Stimulated activated CD4-positive, alpha-beta T cell treated with anti-CD3 and anti-CD28 coated beads, Interleukin-2, amount 100 ng/mL, for 48 hours (primary cell): ENCODE measurements at places on chromosomes 7 and 10.

DNA sequence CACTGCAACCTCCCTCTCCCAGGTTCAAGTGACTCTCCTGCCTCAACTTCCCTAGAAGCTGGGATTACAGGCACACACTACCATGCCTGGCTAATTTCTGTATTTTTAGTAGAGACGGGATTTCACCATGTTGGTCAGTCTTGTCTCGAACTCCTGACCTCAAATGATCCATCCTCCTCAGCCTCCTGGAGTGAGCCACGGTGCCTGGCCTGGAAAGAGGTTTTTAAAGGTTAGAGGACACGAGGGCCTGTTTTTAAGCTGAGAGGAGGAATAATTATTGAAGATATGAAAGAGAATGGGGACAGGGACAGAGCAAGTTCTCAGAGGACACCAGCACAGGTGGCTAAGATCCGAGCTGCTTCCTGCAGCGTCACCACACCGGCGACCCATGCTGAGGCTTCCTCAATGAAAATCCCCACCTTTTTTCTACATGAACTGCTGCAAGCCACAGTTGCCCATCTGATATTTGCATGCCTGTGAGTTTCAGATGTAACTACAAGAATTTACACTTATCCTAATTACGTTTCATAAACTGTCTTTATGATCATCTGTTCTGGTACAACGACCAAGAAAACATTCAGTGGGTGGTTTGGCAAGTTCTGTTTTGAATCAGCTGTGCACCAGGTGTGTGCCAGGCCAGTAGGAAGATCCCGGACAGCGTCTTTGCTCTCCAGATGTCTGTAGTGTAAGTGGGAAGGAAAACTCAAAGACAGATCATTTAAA is 76.0 kb downstream of the HIP1 start:
- no peak for DNase-seq

DNA sequence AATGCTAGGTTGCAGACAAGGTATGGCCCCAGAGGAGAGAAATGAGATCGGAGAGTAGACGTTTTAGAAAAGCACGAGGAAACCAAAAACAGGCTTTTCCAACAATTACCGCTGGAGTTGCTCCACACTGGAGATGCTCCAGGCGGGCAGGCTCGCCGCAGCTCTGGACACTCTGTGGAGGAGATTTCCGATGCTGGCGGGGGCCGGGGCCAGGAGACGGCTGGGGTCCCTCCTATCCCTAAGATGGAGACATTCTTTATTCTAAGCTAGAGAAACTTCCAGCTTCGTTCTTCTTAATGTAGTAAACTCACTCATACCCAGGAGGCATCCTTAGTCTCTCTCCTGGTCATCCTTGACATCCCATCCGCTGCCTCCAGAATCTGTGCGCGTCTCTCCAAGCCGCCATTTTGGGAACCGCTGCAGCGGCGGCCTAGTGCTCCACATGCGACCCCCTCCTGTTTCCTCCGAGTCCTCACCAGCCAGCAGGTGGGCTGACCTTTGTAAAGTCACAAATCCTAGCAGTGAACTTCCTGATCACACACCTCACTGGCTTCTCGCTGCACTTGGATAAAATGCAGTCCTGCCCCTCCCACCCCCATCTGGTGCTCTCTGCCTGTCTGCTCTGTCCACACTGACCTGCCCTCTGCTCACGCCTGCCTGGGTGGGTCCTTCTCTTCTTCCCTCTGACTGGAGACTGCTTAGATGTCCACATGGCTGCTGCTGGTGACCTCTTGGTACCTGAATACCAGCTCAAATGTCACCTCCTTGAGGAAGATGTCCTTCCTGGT is 11.9 kb downstream of the PYROXD2 start:
- no peak for DNase-seq

DNA sequence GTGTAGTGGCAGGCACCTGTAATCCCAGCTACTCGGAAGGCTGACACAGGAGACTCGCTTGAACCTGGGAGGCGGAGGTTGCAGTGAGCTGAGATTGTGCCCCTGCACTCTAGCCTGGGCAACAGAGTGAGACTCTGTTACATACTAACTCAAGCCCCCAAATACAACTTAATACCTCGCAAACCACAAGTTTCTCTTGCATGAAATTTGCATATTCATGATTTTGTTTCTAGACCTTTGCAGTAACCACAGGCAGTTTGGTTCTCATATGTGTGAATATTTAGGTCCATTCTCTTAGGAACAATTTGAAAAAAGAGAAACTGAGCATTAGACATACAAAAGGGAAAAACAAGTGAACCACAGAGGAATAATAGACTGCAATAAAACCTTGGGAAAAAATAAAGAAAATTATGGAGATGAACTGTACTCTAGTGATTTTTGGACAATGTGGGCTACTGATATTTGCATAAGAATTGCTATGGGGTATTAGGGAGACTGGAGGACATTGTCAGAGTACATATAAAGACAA is 77.0 kb downstream of the ZNF277 start:
- DNase-seq, result no peak

DNA sequence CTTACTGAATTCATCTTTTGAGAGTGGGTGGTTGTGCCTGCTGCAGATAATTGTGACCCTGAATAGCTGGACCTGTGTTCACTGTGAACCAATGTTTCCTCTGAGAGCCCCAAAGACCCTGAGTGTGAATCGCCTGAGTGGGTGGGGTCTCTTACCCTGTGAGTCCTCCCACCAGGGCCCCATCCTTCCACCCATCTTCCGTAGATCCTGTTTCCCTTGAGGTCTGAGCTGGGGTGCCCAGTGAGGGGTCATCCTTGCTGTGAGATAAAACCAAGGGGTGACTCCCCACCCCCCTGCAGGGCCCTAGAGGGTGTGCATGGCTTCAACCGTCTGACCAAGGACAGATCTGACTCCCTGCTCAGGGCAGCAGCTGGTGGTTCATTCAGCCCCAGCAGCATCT is 78.0 kb upstream of the ZNF479 start:
- no peak for DNase-seq

GRCh38 chr7:131094685-131095084 is 233.0 kb upstream of the MKLN1 start:
- DNase-seq, result no peak

GRCh38 chr7:71325151-71325550 is 193.2 kb downstream of the GALNT17 start:
- no peak for DNase-seq

GRCh38 chr7:29754874-29755490 is 51.3 kb upstream of the WIPF3 start:
- DNase-seq, result no peak

- no peak for DNase-seq
These were observed 27.2 kb downstream of the EZH2 start for GRCh38 chr7:148856891-148857290.

DNA sequence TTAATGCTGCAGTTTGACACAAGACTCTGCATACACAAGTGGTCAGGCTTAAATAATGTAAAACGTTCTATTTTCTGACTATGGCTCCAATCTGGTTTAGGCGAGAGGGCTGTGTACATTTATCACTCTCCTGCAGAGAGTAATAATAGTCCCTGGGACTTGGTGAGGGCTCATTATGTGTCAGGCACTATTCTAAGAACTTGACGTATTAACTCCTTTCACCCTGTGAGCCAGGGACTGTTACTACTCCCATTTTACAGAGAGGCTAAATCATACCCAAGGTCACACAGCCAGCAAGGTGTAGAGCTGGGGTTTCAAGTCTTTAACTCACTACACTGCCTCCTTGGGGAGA is 187.2 kb upstream of the LYZL2 start:
- DNase-seq, result no peak

DNA sequence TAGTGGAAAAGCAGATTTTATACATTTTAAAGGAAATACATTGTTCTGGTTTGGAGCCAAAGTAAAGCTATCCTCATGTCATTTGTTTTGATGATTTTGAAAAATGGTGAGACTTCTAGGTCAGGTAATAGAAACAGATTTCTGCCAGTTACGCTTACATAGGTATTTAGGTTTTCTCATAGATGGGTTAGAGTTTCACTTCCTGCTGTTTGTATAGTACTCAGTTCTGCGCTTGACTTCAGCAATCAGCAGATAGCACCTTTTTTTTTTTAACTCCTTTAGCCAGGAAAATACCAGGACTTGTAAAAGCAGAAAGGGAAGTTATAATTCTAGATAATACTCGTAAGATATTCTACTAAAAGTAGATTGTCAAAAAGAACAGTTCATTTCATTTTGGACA is 209.8 kb upstream of the POM121L12 start:
- no peak for DNase-seq

- no peak for DNase-seq
These were observed 129.9 kb downstream of the DOCK4 start for GRCh38 chr7:112076324-112076723.

GRCh38 chr7:121452389-121452788 is 56.3 kb upstream of the FAM3C start:
- no peak for DNase-seq

- DNase-seq, result no peak
These were observed 28.1 kb upstream of the SH2D4B start for GRCh38 chr10:80509403-80510161.

- no peak for DNase-seq
These were observed 232.5 kb downstream of the SKIDA1 start for GRCh38 chr10:21292763-21293517.

GRCh38 chr10:80518143-80518806 is 19.4 kb upstream of the SH2D4B start:
- DNase-seq, result no peak

- peak; percentile 51 for DNase-seq
These were observed 842 bp upstream of the SKIDA1 start for GRCh38 chr10:21526188-21526859.

GRCh38 chr7:130384841-130385599 is 4.7 kb downstream of the CPA1 start:
- no peak for DNase-seq

GRCh38 chr7:51620706-51621105 is 304.1 kb upstream of the COBL start:
- no peak for DNase-seq

DNA sequence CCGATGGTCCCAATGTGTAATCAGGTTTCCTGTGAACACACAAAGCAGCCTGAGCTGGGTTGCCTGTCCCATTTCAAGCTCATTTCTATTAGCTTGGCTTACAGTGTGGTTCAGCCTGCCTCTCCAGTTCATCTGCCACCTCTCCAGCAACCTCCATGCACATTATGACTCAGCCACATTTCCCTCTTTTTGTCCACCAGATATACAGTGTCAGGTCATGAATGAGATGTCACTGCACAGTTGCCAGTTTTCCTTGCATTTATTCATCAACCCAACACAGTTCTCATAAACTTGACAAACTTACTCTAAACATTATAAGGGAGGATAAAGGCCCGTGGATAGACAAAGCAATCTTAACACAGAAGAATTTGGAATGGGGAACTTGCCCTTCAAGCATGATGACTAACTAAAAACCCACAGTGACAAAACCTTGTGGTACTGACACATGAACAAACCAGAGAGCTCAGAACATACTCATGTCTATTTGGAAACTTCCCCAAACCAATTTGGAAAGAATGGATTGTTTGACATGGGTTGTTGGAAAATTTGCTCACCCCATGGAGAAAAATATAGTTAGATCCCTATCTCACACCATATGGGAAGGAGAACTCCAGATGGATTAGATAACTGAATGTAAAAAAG is 2.5 kb upstream of the CFAP58 start:
- no peak for DNase-seq

- no peak for DNase-seq
These were observed 119.0 kb upstream of the NPSR1 start for GRCh38 chr7:34539003-34539402.

DNA sequence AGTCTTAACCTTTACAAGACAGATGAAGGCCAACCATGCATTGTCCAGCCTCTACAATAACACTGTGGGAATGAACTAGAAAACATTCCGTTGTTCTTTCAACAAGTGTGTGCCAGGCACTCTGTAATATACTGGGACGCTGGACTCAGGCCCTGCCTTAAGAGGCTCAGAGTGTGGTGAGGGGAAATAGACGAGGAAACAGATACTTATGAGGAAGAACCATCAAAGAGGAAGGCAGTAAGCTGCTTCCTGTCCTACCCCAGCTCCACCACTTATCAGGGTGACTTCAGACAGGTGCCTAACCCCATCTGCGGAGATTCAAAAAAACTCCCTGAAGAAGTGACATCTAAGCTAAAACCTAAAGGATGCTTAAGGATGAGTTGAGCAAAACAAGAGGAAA is 8.9 kb upstream of the TRIM8 start:
- DNase-seq, result no peak

GRCh38 chr10:121242741-121243608 is 355.3 kb downstream of the FGFR2 start:
- no peak for DNase-seq

- DNase-seq, result no peak
These were observed 9.8 kb upstream of the PAX2 start for GRCh38 chr10:100735337-100736143.
